ENCODE measurements at places on chromosomes 3 and 15.

DNA sequence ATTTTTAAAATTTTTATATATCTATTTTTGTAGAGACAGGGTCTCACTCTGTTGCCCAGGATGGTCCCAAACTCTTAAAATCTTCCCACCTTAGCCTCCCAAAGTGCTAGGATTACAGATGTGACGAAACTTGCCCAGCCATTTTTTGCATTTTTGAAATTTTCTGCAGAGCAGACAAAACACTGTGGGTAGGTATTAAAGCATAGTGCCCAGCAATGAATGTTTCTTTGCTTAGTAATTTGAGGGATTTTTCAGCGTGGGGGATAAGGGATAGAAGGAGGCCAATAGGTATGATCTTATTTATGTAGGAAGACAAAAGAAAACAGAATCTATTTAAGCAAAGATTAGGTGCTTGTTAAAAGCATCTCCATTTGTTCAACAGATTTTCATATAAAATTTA lies 446.8 kb upstream of the DPH6 start:
- DNase-seq, result no peak

GRCh38 chr3:37179144-37179967 lies 5.0 kb upstream of the LRRFIP2 start:
- peak; percentile 15 for DNase-seq

DNA sequence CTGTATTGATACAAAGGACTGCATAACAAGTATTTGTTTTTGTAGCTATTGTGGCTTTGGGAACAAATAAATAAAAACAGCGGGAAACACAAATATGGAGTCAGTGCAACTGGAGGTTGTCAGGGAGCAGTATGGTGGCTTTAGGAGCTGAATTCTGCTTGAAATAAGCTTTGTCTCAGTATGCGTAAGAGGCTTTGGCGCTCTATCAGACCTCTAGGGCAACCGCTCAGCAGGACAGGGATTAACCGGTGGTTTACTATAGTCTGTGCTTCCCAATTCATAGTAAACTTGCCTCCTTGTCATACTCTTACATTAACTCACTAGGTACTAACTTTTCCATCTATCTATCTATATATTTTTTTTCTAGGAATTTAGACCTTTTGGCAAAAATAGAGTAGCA lies 104.6 kb downstream of the ZIC1 start:
- DNase-seq, result no peak

GRCh38 chr15:58459560-58459959 lies 27.8 kb downstream of the LIPC start:
- DNase-seq, result no peak

GRCh38 chr3:140917772-140918171 lies 23.9 kb upstream of the SLC25A36 start:
- DNase-seq, result no peak

GRCh38 chr3:101464235-101464634 lies 48.8 kb downstream of the SENP7 start:
- no peak for DNase-seq

DNA sequence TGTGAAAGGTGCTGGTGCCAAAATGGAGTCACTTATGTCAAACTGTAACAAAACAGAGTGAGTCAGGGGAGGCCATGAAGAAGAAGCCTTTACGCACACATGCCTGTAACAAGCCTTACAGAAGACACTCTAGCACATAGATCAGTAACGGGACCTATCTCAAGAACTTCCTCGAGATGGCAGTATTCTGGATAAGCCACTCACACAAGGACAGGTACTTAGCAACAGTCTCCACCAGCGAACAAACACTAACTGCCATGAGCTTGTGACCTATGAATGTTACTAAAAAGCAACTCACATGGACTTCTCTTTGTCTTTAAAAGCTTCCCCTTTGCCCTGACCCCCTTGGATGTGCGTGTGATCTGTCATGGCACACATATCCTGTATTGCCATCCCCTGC lies 235.1 kb downstream of the CD47 start:
- DNase-seq, result no peak

- DNase-seq, result no peak
Observed at GRCh38 chr3:172125963-172126457, 86.6 kb downstream of the FNDC3B start.

- no peak for DNase-seq
Observed at GRCh38 chr15:26661748-26662147, 111.1 kb downstream of the GABRB3 start.

DNA sequence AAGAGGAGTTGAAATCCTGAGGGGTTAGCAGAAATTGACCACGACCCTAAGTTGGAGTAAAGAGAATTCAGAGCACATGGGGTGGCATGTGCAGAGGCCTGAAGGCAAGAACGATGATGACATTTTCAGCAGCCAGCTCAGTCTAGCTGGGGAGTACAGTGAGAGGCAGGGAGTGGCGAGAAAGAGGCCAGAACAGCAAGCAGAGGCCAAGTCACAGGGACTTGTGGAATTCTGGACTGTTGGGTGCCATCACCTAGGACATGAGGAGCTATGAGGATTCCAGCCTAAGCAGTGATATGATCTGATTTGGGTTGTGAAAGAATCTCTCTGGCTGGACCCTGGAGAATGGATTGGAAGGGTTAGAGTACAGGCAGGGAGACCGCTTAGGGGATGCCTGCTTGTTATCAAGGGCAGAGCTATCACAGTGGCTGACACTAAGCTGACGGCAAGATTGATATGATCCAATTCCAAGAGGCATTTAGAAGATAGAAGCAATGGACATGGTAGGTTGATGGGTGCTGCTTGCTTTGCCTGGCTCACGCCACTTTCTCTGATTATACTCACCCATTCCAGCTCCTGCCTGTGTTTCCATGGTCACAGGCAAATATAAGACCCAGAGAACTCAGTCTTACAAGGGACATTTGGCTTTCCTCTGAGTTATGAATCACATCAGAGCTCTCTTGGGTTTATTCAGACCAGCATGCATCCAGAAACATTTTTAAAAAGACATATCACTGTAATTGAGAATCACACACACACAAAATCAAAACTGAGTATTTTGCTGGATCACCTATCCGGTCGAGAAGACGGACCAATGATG lies 66.4 kb downstream of the LRTM1 start:
- DNase-seq, result no peak

DNA sequence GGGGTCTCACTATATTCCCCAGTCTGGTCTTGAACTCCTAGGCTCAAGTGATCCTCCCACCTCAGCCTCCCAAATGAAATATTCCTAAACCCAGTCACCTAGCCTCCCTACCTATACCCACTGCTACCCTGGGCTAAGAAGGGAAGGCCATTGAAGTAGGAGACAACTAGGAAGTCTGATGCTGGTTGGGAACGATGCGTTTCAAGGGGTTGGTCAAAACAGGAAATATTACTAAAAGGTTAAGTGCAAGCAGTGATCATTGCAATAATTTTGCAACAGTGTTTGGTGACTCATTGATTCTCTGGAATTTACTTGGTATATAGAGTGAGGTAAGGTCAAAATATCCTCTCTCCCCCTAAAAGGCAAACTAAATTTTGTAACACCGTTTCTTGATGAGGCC lies 4.6 kb upstream of the UQCRC1 start:
- no peak for DNase-seq

GRCh38 chr3:63644212-63644797 lies 8.2 kb upstream of the SNTN start:
- no peak for DNase-seq

- no peak for DNase-seq
Observed at GRCh38 chr3:17752436-17752835, 10.0 kb upstream of the TBC1D5 start.

GRCh38 chr15:76178296-76179000 lies 118.7 kb downstream of the TMEM266 start:
- DNase-seq, result no peak

DNA sequence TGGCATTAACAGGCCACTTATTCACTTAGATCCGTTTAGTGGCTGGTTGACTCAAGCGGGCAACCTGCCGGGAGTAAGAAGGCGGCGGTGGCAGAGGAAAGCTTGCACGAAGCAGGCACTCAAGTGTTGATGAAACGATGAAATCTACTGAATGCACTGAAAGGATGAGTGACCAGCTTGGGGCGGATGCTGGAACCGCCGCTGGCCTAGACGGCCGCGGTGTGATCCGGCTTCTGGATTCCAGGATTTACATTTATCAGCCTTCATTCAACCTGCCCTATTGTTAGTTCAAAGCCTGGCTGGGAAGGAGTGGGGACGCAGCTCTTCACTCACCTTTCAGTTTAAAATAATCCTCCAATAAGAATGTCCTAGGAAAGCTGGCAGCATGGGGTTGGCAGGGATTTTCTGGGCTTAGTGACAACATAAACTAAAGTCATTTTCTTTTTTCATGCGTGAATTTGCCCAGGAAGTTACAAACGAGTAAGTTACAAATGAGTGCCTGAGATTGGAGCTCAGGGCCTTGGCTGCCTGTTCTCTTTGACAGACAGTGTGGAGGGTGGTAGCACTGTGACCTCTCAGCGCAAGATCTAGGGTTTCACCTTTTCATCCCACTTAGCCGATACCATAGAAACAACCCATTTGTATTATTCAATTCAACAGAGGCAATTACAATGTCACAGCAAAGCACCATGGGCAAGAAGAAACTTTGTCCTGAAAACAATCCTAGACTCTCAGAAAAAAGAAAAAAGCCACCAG lies 1.1 kb upstream of the PLCH1 start:
- DNase-seq, result no peak

DNA sequence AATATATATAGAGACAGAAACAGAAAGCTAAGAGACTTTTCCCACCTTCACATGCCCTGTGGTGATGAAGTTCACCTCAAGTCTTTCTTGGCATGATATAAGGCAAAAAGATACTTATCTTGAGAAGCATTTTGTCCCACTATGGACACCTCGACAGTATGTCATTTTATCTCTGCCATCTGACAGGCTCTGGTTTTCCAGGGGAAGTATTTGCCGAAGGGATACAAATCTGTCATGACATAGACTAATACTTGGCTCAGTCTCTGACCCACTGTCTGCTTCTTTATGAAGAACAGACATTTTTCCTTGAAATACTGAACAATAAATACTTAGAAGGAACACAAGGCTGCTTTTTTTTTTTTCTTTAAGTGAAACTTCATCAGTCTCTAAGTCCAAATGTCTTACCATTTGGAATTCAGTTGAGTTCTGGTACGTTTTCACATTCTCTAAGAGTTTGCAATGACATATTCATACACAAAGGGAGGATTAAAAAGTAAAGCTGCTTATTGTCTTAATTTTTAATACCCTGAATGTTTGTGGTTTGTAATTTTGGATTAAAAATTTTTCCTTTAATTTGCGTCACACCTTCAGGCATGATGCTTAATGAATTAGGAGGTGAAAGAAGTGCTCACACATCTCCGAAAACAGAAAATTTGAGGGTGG lies 87.8 kb upstream of the LMOD3 start:
- DNase-seq, result no peak

GRCh38 chr15:92151741-92152140 lies 241.9 kb upstream of the ST8SIA2 start:
- no peak for DNase-seq

DNA sequence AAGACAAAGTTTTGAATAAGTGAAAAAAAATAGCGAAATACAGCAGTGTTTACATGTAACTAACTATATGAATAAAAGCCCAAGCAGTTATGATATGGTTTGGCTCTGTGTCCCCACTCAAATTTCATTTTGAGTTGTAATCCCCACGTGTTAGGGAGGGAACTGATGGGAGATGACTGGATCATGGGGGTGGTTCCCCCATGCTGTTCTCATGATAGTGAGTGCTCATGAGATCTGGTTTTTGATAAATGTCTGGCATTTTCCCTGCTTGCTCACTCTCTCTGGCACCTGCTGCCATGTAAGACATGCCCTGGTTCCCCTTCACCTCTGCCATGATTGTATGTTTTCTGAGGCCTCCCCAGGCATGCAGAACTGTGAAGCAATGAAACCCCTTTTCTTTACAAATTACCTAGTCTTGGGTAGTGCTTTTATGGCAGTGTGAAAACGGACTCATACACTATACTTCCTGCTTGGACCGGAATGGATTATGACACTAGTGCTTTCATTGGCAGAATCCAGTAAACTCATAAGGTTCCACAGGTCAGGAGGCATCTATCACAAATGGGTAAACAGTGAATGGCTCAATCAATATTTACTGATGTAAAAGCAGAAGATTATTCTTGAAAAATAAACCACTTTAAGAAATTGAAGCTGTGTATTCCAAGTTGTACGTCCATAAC lies 192.1 kb downstream of the CBLB start:
- peak; percentile 69 for DNase-seq
